K562 (cell line): ENCODE measurements at places on chromosomes 1 and 21. TPM values are rescaled to one million over a fixed set of nuclear protein-coding genes. Genes with fewer than 3 reads are reported as not detected.

- DNase-seq: no peak
These were observed 18.4 kb downstream of the PSEN2 start for GRCh38 chr1:226888816-226889215.

DNA sequence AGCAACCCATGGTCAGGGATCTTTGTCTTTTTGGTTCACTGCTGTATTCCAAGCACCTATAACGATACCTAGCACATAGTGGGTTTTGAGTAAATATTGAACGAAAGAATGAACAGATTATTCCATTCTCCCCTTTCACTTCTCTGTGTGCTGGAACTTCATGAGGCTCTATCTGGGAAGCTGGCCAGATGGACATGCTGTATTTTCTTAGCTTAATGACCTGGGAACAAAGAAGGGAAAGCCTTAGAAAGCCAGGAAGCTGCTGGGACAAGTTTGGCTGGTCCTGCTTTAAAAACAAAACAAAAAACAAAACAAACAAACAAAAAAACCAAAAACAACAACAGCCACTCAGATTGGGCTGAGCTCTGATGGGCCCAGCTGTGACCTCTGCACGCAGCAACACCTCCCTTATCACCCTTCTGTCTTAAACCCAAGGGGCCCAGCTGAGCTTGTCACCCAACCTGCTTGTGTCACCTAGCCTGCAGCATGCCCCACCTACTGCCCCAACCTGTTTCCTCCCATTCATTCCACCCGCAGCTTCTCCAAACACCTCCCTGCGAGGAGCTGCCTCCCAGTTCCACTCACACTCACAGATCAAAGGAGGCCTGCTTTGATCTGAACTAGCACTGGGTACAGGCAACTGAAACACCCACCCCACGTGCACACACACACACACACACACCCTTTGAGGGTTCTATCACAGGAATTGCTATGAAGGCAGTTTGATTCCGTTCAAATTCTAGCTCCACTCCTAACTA lies 37.1 kb downstream of the SLC30A1 start:
- DNase-seq: no peak

GRCh38 chr21:35226328-35226727 lies 177.2 kb upstream of the RUNX1 start:
- no peak for DNase-seq

GRCh38 chr1:7299329-7299799 lies 471.7 kb upstream of the VAMP3 start:
- DNase-seq: no peak

- DNase-seq: no peak
These were observed 4.2 kb downstream of the TFAP2E start for GRCh38 chr1:35577071-35577998.

DNA sequence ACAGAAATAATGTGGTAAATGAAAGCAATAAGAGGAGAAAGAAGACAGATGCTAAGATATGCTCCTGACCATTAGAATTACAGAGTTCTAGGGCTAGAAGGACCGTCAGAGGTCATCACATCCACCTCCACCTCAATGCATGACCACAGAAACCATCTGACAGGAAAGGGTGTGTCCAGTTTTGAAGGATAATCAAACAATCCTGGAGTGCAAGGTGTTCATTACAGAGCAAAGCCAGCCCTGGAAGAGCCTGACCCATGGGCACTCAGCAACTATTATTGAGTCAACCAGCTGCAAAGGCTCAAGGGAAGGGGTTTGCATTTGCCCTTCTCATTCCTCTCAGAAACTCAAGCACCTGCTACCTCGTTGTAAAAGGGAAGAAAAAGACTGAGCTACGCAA lies 46.4 kb downstream of the TOR1AIP2 start:
- no peak for DNase-seq

DNA sequence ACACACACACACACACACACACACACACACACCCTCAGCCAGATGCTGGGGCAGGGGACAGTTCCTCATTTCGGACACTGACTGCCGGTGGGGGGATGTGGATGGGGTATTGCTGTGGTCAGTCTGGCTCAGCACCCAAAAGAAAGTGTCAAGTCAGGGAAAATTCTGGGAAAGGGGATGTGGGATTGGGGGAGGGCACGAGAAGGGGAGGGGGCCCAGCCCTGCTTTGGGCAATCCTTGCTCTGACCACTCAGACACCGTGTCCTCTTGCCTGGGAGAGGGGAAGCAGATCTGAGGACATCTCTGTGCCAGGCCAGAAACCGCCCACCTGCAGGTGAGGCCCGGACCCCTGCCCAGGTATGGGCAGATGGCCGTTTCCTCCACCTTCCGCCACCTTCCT lies at the start of gene C1QC:
C1QC (plus strand) TSS at position 253 of the 400 bp plus-strand sequence. CDS start 391 bp downstream, outside the sequence.
- DNase-seq: no peak

DNA sequence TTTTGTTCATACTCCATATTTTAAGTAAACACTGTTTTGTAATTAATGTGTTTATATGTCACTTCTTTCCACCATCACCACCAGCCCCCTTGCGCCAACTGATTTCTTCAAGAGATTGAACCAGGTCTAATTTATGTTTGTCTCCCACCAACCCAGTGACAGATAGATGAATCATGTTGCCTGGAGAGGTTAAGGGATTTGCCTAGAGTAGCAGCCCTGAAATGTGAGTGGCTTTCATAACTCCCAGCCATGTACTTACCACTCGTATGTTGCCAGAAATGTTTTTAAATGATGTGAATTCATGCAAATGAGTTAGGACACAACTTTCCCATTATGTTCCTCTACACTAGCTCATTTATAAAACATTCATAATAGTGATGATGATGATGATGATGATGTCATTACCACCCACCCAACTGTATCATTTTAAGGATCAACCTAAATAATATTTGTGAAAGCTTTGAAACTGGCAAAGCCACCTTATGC lies 86.9 kb downstream of the LRRC8D start:
- DNase-seq: peak; percentile 29

- peak; percentile 19 for DNase-seq
These were observed 32.9 kb downstream of the ARHGEF10L start for GRCh38 chr1:17572264-17572985.

- no peak for DNase-seq
These were observed 3.8 kb downstream of the CMPK1 start for GRCh38 chr1:47337350-47337749.

GRCh38 chr1:246794828-246795671 lies 70.8 kb downstream of the SCCPDH start:
- peak; percentile 58 for DNase-seq

GRCh38 chr1:228062812-228063211 lies 19.7 kb upstream of the ARF1 start:
- no peak for DNase-seq

The HSD3B1 gene
- total RNA-seq: not detected in 2 replicates

The CNN3 gene
- 0.56 and 0.62 TPM in 2 replicates for total RNA-seq

The RAP1GAP gene
- 30.2 and 31.0 TPM in 2 replicates for total RNA-seq

The NFASC gene
- 0.04 and 0.16 TPM in 2 replicates for total RNA-seq

The LYPD8 gene
- 0.87 and 1.0 TPM in 2 replicates for total RNA-seq

The SIM2 gene
- 0.11 TPM in 2 replicates for total RNA-seq

The FAM163A gene
- total RNA-seq: not detected in 2 replicates
